ENCODE measurements at places on chromosomes 7 and 10.

GRCh38 chr7:123401295-123401694 is 133.1 kb downstream of the IQUB start:
- no peak for DNase-seq

- no peak for DNase-seq
Observed at GRCh38 chr7:4794591-4795350, 19.3 kb downstream of the AP5Z1 start.

DNA sequence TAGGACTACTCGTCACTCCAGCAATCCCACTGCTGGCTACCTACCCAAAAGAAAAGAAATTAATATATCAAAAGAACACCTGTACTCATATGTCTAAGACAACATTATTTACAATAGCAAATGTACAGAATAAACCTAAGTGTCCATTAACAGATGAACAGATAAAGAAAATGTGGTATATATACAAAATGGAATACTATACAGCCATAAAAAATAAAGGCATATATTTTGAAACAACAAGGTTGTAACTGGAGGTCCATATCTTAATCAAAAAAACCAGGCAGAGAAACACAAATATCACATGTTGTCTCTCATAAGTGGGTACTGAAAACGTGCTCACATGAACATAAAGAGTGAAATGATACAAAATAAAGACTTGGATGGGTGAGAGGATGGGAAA is 1073.3 kb upstream of the PHF14 start:
- no peak for DNase-seq

GRCh38 chr7:127894588-127894987 is 136.6 kb downstream of the LRRC4 start:
- no peak for DNase-seq

DNA sequence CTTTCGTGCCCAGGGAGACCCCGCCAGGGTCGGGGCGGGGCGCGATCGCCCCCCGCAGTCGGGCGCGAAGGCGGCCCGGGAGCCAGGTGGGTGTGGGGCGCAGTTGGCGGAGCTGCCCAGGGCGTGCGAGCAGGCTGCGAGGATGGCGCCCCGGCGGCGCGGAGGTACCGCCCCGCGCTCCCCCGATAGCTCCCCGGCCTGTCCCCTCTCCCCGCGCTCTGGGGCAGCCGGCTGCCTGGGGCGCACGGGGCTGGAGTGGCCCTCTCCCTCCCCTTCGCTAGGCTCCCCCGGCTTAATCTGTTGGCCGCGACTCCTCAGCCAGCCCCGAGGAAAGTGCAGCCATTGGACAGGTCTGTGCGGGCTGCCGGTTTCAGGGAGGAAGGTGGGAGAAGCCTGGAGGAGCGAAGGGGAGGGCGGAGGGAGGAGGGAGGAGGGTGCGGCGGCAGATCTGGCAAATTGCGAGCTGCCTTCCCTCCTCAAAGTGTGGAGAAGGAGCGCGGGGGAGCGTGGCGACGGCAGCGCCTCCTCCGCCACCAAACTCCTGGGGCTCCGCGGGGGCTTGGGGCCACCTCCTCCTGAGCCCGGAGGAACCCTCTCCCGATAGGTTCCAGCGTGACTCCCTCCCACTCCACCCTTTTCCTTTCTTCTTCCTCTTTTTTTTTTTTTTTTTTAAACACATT is 361 bp upstream of the PLXDC2 start:
- no peak for DNase-seq

GRCh38 chr10:77177589-77177988 is 460.0 kb downstream of the KCNMA1 start:
- no peak for DNase-seq

DNA sequence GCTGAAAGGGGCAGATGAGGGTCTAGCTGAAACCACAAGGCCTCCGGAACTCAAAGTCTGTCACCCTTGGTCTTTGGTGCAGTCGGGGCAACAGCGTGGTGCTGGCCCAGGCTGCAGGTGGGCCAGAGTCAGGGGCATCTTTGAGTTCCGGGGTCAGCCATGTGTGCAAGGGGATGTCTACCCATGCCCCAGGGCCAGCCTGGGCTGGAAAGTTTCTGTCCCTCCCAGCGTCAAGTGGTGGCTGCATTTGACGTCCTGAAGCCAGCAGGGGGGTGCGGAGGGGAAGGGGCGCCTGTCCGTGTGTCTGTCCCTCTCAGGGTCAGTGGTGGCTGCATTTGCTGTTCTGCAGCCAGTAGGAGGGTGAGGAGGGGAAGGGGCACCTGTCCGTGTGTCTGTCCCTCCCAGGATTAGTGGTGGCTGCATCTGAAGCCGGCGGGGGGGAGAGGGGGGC is 638 bp downstream of the BRAT1 start:
- no peak for DNase-seq

GRCh38 chr7:106878748-106879439 is 13.8 kb downstream of the PIK3CG start:
- DNase-seq: no peak

- no peak for DNase-seq
Observed at GRCh38 chr10:104501449-104501848, 139.6 kb upstream of the SORCS3 start.

DNA sequence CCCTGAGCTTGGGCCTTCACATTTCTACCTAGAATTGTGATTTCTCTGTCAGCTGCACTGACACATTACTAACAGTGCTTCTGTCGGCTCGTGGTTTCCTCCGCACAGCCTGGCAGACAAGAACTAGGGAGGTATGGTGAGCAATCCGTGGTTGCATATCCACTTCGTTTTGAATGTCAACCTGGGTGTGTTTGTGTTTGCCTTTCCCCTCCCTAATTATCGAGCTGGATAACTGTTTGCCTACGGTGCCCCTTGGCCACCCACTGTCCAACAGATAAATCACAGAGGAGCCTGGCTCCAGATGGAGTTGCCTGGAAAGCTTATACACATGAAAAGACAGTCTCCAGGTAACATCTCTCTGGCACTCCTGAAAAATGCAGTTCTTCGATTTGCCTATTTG is 228.8 kb downstream of the TRIL start:
- DNase-seq: no peak

GRCh38 chr10:70461397-70462348 is 16.9 kb upstream of the PALD1 start:
- DNase-seq: peak; percentile 56

DNA sequence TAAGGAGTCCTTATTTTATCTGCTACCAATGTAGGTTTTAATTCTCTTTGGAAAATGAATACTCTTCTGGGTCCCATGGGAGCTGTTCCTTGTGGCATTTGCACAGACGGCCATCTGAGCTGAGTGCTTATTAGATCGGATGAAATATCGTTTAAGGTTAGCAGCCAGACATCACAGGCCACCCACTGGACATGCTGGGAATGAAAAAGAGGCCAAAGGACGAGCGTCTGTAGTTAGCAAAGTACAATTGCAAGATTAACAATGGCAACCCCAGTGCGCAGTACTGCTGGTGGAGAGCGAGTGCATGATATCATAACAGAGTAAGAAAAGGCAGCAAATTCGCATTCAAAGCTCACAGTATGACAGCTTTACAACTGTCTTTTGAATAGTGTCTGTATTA is 28.3 kb upstream of the CREB5 start:
- no peak for DNase-seq

DNA sequence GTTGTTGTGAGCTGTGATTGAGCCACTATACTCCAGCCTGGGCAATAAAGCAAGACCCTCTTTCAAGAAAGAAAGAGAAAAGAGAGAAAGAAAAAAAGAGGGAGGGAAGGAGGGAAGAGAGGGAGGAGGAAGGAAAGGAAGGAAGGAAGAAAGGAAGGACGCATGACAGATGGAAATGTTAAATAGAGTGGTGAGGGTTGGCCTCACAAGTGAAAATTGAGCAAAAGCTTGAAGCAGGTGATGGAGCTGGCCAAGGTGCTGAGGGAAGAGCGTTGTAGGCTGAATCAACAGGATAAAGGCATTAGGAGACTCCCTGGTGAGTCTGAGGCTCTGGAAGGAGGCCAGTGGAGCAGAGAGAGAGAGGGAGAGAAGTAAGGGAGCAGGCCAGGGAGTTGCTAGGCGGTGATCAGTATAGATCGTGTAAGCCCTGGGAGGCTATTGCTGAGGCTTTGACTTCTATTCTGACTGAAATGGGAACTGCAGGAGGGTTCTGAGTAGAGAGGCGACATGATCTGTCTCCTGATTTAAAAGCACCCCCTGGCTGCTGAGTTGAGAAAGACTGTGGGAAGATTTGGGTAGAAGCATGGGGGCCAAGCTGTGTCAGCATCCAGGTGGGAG is 26.5 kb upstream of the TMEM248 start:
- no peak for DNase-seq

DNA sequence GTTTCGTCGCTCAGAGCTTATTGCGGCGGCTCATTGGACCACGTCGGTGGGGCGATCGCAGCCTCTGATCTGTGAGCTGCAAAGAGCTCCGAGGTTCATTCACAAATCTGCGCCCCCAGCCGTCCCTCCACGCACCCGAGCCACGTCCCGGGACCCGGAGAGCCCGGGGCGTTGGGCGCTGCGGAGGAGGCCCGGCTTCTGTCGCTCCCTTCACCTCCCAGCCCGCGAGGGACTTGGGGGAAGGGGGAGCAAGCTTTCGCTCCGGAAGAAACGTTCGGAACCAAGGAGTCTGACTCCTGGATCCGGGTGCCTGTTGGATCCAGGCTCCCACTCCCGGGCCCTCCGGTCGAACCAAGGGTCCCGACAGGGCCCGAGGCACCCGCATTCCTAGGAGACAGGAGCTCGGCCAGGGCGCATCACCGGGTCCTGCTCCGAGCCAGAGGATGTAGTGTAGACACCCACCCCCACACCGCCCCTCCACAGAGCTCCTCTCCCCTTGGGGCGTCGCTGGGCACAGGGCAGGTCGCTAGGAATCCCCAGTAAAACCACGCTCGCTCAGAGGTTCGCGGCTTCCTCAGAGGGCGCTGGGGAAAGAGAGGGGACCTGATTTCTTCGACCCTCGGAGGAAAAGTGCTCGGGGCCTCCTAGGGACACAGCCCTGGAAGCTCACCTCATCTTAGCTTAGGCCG is 7.9 kb upstream of the EN2 start:
- DNase-seq: no peak

DNA sequence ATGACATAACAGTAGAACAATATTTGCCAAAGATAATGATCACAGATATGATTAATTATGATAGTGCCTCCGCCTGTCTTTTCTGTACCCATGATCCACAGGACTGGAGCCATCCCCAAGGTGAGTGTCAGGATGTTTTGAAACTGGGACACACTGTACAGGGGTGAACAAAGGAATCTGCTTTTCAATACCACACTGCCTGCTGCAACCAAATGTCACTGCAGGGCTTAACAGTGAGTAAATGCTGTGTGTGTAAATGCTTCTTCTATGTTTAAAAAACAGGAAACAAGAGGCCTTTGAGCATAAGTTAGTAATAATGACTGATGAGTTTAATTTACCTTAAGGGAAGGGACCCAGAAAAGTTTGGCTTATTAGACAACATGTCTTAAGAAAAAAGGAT is 65.2 kb downstream of the HBP1 start:
- DNase-seq: no peak

GRCh38 chr10:6918305-6918704 is 338.2 kb upstream of the PRKCQ start:
- DNase-seq: peak; percentile 61

DNA sequence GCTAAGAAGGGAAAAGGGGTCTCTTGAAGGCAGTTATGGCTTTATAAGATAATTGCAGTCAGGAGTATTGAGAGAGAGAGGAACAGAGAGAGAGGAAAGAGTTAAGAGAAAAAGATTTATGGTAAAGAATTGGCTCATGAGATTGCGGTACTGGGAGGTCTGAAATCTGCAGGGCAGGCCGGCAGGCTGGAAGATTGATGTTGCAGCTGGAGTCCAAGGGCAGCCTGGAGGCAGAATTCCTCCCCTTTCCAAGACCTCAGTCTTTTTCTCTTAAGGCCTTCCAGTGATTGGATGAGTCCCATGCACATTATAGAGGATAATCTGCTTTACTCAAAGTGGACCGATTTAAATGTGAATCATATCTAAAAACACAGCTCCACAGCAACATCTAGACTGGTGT is 68.4 kb downstream of the HACD1 start:
- DNase-seq: no peak

- no peak for DNase-seq
Observed at GRCh38 chr7:90594751-90595317, 1.3 kb upstream of the CDK14 start.

DNA sequence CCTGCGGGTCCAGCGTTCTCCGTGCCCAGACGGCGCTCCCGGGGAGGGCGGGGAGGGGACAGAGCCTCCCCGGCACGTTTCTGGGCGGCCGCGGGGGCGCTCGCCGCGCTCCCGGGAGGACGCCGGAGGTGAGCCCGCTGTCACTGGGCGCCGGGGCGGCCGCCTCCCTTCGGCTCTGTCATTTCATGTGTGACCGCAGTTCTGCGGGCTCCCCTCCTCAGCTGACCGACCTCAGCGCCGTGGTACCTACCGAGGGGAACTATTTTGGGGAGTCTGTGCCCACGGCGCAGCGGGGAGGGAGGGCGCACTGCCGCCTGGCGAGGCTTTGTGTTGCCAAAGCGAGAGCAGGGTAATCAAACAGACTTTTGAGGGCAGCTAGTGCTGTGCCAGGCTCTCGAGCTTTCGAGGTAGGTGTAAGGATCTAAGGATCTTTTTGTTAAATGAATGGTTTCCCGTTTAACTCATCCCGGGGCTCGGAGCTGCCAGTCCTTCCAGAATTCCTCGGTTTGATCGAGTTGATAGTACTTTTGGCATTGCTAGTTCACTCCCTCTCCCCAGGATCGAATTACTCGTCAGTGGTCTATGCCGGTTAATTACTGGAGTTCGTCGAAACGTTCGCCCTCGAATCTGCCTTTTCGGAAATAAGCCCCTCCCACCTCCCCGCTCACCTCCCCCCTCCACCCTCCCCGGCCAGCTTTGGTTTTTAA is 1.9 kb downstream of the ARID5B start:
- DNase-seq: peak; percentile 79

DNA sequence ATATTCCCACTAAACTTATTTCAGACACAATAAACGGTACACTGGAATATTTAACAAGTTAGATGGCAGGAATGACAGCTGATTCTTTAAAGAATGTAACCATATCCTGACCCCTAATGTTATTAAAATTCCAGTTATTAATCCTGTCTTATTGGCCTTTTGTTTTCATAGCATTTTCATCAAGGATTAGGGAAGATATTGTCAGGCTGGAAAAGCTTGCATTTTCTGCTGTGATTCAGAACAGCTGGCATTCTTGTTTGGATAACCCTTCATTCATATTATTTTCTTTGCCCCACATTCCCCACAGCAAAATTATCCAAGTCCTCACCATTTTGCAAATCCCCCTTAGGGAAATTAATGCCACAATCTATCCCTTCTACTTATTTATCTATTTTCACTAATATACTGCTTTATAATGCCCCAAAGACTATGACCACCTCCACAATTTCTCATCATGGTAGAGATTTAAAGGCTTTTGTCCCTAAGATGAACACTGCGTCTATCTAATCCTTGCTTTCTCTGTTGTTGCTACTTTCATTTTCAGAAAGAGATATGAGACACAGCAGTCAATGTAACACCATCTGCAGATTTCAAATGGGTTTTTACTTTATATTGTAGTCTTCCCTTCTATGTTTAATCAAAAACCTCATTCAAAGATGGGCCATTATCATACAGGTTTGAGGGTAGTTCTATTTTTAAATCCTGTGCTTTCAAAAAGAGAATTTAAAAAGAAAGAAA is 475.1 kb downstream of the PARD3 start:
- no peak for DNase-seq

- DNase-seq: no peak
Observed at GRCh38 chr7:158175779-158176178, 411.8 kb downstream of the PTPRN2 start.

Data from activated T-cell treated with anti-CD3 and anti-CD28 coated beads, Interleukin-2, amount 50 U/mL, for 1 hour (primary cell).